ENCODE measurements at places on chromosomes 7 and 10. TPM values are rescaled to one million over a fixed set of nuclear protein-coding genes. Genes with fewer than 3 reads are reported as not detected.

Gene CPA2
- 0.26 TPM for total RNA-seq

Gene SFTPA1
- not detected for total RNA-seq

Gene NKX1-2
- total RNA-seq: not detected

Gene ARF5
- 96.9 TPM for total RNA-seq

Gene NME8
- not detected for total RNA-seq

Gene ZNF487
- total RNA-seq: 1.3 TPM

Gene CXCL12
- 0.30 TPM for total RNA-seq

Gene PRSS37
- not detected for total RNA-seq

Gene TLL2
- total RNA-seq: 0.09 TPM

Gene NACAD
- 1.1 TPM for total RNA-seq

Gene AOC1
- not detected for total RNA-seq

Gene CALML5
- total RNA-seq: not detected

Gene NYAP1
- total RNA-seq: 3.2 TPM

Gene ANKRD30A
- total RNA-seq: not detected

Gene UCN3
- not detected for total RNA-seq

Gene OPN4
- total RNA-seq: not detected

Gene RELN
- not detected for total RNA-seq

Gene GBX1
- total RNA-seq: not detected

Gene NEUROG3
- not detected for total RNA-seq

Gene BMPER
- 8.2 TPM for total RNA-seq

Gene ODAD2
- 1.2 TPM for total RNA-seq

Gene ADAM8
- total RNA-seq: 1.2 TPM

Gene ERVW-1
- total RNA-seq: not detected

Gene FRAT2
- total RNA-seq: 4.7 TPM

Gene ACSM6
- not detected for total RNA-seq

Gene C7orf33
- total RNA-seq: not detected

Gene HOXA6
- total RNA-seq: not detected

Gene ABCA13
- 10.2 TPM for total RNA-seq

Gene GIMAP8
- not detected for total RNA-seq

Gene PILRA
- total RNA-seq: 2.0 TPM

Gene HOXA7
- 0.56 TPM for total RNA-seq

Gene ASAH2
- total RNA-seq: 5.5 TPM

Gene NPC1L1
- not detected for total RNA-seq

Gene HMX3
- total RNA-seq: 0.26 TPM

Gene HKDC1
- total RNA-seq: 0.79 TPM

Gene GIMAP7
- total RNA-seq: not detected
